ENCODE measurements at places on chromosomes 3 and 15.

DNA sequence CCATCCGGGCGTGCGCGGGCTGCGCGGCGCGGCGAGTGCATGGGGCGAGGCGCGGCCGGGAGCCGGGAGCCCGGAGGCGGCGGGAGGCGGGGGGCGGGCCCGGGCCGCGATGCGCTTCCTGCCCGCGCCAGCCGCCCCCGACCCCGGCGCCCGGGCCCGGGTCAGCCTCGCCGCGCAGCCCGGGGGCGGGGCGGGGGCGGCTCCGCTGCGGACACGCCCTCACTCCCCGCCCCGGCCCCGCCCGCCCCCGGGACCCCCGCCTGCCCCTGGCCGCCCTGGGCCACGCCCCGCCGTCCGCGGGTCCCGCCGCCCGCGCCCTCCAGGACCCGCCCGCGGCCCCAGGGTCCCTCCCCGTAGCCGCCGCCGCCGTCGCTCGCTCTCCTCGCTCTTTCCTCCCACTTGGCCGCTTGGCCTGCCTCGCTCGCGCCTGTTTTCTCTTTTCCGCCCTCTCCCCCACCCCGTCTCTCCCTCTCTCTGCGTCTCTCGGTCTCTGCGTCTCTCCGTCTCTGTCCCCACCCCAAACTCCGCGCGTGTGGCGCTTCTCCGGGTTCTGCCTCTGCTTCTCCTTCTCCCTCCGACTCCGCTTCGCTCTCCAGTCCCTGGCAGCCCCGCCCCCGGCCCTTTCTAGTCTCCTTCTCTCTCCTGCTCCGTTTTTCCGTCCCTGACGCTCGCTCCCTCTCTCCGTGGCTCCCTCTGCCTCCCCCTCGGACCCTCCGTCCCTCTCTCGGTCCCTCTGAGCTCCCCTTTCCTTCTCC lies at the start of gene PLXND1:
Gene PLXND1 (minus strand): TSS at position 41 of the 755 bp plus-strand sequence. CDS start 37 bp downstream, at position 4.
- DNase-seq: peak; percentile 90

- DNase-seq: no peak
Observed at GRCh38 chr15:77180757-77181156, 109.8 kb upstream of the TSPAN3 start.

- DNase-seq: peak; percentile 89
Observed at GRCh38 chr15:48645558-48646330, at the start of gene FBN1. FBN1 (minus strand) TSS chr15:48645709; CDS start chr15:48644769, 940 bp downstream.

GRCh38 chr3:73786321-73786807 lies 161.6 kb upstream of the PDZRN3 start:
- DNase-seq: no peak

DNA sequence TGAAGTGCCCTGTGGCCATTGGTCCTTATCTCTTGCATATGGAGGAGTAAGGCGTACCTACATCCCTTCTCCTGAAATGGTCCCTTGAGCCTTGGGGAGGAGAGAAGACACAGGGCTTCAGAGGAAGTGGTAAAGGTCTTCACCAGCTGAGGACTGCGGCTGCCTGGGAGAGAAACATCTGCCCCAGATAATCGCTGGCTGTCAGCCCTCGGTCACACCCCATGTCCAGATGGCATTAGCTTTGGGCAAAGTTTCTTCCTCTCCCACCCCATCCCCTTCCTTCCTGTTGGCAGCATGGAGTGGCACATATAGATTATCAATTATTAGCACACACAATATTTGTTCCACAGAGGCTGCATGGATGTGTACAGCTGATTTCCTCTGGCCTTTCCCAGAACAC lies 61.6 kb downstream of the LRTM1 start:
- DNase-seq: no peak

DNA sequence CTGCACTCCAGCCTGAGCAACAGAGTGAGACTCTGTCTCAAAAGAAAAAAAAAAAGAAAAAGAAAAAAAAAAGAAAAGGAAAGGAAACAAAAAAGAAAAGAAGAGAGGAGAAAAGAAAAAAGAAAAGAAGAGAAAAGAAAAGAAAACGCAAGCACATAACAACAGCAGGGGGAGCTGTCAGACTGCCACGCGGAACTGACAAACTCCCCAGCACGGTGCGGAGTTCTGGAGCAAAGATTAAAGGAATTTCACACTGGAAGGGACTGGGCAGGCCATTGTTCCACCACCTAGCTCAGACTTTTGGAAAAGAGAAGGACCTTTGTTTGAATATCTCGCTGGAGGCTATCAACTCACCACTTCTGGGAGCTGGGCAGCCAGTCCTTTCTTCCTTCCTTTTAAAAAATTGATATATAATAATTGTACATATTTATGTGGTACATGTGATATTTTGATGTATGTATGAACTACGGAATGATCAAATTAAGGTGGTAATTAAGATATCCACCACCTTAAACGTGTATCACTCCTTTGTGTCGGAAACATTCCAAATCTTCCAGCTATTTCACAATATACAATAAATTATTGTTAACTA lies 40.5 kb downstream of the DPPA2 start:
- DNase-seq: no peak

DNA sequence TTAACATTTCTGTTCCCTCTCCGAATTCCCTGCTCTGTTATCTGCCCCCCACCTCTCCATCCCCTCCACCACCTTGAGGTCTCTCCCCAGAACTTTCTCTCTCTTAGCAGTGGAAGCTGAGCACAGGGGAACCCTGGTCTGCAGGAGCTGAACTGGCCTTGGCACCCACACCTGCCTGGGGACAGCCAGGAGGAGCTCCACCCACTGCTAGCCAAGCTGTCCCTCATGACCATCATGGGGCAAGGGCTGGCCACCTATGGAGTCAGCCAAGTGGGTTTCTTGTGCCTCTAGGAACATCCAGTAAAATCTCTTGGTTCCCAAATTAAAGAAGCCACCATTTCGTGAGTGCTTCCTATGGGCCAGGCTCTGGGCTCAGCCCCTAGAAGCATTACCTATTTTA lies 276.4 kb upstream of the TLE3 start:
- peak; percentile 42 for DNase-seq

DNA sequence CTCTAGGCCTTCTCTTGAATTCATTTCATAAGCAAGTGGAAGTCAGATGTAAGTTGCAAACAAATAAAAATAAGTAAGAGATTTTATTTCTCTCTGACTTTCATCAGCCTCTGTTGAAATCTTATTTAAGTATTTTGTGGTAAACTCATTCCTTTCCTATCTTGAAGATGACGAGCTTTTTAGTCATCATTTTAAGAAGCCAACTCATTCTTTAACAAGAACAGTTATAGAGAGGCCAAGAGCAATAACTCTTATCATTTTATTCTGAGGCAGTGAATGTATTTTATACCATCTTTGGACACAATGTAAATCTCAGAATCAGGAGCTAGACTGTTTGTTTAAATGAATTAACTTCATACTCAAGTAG lies 147.5 kb upstream of the MBNL1 start:
- no peak for DNase-seq

DNA sequence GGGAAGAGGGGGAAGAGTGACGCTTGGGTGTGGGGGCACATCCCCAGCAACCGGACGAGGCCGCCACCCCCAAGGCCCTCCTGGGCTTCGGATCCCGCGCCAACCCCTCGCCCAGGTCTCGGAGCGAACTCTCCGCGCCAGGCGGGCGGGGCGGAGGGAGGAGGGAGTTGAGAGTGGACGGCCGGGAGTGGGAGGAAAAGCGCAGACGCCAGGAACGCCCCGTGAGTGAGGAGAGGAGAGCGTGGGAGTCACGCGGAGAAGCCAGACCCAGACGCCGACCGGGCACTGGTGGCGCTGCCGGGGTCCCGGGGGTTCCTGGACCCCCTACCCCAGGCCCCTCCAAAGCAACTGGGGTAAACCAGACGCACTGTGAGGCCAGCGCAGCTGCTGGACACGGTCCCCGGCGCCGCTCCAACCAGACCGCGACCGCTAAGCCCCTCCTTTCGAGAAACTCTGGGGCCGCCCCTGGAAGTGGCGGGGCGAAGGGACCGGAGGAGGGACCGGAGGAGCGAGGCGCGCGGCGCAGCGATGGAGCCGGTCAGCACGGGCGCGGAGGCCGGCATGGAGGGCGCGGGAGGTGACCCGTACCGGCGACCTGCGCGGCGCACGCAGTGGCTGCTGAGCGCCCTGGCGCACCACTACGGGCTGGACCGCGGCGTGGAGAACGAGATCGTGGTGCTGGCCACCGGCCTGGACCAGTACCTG lies at the start of gene EFCC1:
Gene EFCC1 (plus strand): TSS at position 204 of the 705 bp plus-strand sequence. CDS start 325 bp downstream, at position 529.
- no peak for DNase-seq

DNA sequence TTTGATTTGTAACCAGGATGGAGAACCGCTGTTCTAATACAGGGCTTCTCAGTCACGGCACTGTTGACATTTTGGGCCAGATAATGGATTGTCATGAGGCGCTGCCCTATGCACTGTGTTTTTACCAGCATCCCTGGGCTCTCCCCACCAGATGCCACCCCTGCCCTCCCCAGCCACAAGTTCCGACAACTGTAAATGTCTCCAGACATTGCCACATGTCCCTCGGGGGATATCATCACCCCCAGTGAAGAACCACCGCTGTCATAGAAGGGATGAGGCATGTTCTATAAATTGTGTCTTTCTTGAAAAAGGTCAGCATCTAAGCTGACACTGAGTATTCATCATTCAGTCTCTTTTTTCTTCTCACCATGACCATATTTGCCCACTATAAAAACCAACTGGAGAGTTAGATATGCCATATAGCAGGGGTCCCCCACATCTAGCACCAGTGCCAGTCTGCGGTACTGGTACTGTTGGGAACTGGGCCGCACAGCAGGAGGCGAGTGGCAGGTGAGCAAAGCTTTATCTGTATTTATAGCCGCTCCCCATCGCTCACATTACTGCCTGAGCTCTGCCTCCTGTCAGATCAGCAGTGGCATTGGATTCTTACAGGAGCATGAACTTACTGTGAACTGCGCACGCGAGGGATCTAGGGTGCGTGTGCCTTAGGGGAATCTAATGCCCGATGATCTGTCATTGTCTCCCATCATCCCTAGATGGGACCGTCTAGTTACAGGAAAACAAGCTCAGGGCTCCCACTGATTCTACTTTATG lies 260.5 kb upstream of the ST8SIA2 start:
- no peak for DNase-seq

DNA sequence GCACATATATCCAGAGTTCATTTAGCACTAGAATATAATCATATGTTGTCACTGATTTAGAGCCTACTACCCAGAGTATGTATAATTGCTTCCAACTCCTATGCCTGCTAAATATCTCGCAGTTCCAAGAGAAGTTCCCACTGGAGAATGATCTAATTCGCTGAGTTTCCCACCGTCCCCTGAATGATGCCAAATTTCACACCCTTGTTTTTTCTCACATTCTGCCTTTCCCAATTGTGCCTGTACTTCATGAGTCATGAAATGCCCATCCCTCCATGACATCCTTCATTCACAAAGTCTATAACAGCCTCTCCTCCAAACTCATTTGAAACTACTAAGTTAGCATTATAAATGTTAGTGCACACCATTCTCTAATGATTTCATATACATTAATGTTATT lies 177.2 kb downstream of the CBLB start:
- DNase-seq: no peak

- DNase-seq: no peak
Observed at GRCh38 chr3:189636048-189636447, 4.9 kb downstream of the TP63 start.

DNA sequence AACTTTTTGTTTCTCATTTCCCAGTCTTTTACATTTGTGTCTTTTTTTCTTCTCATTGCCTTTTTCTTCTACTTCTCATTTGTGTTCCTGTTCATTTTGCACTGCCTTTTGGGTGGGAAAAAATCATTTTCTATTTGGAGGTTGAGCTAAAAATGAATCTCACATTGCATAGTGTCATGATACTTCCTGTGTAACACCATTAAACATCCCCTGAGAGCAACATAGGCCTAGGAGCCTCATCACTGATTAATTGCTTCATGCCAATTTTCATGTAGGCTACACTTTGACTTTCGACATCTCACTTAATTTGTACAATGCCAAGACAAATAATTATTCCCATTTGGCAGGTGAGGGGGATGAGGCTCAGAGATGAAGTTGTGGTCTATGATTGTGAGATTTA lies 279.2 kb downstream of the EDEM1 start:
- no peak for DNase-seq

- no peak for DNase-seq
Observed at GRCh38 chr3:78957456-78957855, 810.3 kb downstream of the ROBO1 start.
